ENCODE measurements at places on chromosomes 2 and 18. TPM values are rescaled to one million over a fixed set of nuclear protein-coding genes. Genes with fewer than 3 reads are reported as not detected.

DNA sequence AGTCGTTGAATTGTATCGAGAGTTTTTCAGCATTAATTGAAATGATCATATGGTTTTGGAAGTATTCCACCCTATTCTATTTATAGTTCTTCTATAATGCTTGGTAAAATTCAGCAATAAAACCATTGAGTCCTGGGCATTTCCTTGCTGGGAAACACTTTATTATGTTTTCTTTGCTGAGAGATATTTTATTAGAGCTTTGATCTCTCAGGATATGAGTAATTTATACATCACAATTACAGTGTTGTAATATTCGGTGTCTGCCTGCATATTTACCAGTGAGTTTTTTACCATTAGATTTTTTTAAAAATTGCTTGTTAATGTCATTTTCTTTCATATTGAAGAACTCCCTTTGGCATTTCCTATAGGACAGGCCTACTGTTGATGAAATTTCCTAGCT lies 402.7 kb upstream of the FSIP2 start:
- DNase-seq = no peak

DNA sequence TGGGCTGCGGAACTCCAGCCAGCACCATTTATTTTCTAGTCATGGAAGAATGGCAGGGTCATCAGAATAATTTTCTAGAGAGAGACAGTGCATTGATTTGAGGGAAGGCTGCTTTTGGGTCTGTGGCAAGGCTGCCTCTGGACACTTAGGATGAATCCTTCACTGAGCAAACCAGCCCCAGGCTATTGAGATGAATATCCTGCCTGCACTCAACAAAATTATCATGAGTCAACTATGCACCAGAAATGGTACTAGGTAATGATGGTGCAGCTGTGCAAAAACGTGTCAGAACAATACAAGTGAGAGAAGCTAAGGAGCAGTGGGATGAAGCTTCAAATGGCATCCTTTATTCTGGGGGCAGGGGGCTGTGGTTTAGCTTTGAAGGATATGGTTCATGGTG lies 115.8 kb downstream of the SPHKAP start:
- no peak for DNase-seq

DNA sequence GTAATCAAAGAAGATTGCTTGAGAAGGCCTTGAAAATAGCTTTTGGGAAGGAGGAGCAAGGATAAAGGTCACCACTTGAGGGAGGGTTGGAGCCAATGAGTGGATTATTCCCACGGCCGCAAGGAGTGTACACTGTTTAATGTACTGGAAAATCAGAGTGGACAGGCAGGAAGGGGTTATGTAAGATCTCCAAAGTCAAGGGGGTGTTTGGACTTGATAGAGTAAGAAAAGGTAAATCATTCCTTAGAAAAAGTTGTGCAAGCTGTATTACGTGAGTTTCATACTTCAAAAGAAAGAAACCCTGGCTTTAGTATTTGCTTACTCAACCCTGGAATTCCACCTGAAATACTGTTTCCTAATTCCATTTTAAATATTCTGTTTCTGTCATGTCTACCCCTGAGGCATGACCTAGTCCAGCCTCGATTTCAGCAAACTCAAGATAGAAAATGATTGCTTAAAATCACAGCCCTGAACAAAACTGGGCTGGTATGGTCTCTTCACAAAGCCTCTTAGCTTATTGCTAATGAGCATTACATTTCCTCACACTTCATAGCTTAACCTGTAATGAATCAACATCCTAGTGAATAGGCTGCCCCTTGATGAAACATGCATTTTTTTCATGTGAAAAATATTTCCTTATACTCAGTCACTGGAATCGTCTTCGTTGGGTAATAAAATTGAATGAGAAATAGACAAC lies 1.1 kb downstream of the MREG start:
- peak; percentile 22 for DNase-seq

DNA sequence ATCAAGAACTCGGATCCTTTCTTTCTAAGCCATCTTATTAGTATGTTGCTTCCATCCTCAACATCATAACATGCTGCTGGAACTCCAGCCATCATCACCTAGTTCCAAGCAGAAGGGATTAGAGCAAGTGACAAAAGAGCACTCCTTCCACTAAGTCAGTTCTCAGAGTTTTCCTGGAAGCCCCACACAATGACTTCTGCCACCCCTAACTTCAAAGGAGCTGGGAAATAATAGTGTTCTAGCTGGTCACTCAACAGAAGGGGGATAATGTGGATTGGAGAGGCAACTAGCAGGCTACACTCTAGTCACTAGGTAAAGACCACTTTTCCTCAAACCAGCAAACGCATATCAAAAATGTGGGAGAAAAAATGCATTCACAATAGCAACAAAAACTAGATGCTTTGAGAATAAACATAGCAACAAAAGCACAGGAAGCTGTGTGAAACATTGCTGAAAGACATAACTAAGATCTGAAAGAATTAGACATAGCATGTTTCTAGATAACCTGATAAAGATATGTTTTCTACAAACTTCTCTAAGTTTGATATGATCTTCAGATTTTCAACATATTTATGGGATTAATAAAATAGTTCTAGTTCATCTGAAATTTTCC lies 39.5 kb downstream of the COX7A2L start:
- DNase-seq = no peak

- DNase-seq = no peak
Observed at GRCh38 chr18:63888470-63889190, 1.1 kb downstream of the SERPINB2 start.

Gene ERBB4
- 0.81 TPM for polyA plus RNA-seq

Gene C2orf66
- not detected for polyA plus RNA-seq

All from brain (organoid and tissue), 16 donors.